ENCODE measurements at places on chromosomes 6 and 20.

DNA sequence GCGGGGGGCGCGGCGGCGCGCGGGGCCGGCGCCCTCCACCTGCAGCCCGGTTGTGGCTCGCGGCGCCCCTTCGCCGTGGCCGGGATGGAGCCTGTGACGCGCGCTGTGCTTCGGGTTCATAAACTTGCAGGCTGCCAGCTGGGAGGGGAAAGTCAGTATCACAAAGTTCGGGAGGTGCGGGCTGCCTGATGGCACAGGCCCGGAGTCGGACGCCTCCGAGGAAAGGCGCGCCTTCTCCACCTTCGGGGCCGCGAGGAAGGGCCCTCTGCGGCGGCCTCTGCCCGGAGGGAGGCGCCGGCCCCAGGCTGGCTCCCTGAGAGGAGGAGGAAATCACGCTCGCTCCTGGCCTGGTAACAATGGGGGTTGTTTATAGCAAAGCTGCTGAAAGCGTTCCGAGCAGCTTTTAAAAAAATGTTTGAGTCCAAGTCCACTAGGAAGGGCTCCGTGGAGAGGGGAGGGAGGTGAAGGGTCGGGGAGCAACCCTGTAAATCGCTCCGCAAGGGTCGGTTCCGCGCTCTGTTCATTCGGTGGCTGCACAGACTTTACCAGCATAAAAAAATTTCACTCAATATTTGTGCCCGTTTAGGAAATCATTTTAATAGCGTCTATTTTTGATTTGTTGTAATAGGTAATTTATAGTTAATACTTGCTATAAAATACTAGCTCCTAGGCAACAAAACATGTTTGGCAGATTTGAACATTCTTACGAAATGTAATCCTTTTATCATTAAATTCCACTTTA lies 1.0 kb downstream of the AFDN start:
- DNase-seq: peak; percentile 41

- DNase-seq: no peak
These were observed 84.9 kb downstream of the ASCC3 start for GRCh38 chr6:100796049-100796823.

DNA sequence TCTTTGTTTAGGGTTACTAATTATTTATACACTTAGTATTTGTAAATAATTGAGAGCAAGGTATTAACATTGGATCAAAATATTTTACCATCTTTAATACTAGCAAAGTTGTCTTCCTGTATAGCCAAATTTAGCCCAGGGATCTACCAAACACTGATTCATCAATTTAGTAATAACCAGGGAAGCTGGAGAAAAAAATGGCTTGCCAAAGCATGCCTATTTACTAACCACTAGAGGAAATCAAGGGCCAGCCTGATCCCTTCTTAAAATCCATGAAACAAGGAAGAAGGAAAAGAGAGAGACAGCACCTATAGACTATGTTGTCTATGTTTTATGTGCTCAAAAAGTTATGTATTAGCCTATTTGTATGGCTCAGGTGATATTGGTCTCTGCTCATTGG lies 450.3 kb upstream of the GJE1 start:
- no peak for DNase-seq

- DNase-seq: peak; percentile 80
These were observed 6.7 kb upstream of the KCNK15 start for GRCh38 chr20:44738813-44739477.

- DNase-seq: no peak
These were observed 253.5 kb downstream of the GJA1 start for GRCh38 chr6:121688974-121689373.

DNA sequence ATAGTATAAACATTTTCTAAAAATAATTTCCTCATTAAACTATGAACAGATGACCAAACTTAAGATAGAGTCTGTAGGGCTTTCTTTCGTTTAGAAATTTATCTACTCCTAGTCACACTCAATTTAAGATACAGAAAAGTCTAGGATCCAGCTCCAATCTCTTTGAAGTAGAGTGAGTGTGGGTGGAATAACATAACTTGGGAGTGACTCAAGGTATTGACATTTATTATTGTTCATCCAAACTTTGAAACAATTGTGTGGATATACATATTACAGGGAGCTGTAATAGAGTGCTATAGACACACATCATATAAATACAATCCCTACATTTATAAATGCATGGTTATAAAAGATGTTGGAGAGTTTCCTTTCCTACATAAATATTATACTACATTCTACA lies 715.2 kb upstream of the MANEA start:
- no peak for DNase-seq

DNA sequence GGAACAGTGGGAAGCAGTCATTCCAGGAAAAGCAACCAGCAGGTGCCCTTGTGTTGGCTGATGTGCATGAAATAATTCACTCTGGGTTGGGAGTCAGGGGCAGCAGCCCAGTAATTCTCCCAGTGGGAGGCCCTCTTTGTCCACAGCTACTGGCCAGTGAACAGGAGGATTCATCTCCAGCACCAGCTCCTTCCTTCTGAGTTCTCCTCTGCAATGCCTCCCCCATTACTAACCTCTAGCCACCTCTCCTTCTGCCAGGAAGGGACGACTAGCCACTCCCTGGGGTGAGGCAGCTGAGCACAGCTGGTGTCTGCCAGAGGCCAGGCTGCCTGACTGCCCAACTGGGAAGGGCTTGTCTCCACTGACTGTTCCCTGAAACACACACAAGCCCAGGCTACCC lies 12.5 kb upstream of the R3HDML start:
- DNase-seq: peak; percentile 36

GRCh38 chr20:13715171-13715570 lies 69.5 kb downstream of the ESF1 start:
- DNase-seq: no peak

GRCh38 chr20:57809661-57810172 lies 99.9 kb upstream of the PMEPA1 start:
- no peak for DNase-seq

DNA sequence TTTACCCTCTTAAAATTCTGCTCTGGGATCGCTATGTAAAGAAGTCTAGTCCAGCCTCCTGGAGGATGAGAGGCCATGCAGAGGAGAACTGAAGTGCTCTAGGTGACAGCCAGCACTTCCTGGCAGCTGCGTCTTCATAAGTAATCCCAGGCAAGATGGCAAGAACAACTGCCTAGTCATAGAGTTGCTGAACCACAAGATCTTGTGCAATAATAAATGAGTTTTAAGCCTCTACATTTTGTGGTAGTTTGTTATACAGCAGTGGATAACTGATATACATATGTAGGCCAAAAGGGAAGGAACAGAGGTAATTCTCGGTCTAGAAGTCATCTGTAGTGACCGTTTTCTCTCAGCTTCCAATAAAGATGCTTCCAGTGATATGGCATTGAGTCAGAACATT lies 103.8 kb upstream of the FLRT3 start:
- DNase-seq: no peak

DNA sequence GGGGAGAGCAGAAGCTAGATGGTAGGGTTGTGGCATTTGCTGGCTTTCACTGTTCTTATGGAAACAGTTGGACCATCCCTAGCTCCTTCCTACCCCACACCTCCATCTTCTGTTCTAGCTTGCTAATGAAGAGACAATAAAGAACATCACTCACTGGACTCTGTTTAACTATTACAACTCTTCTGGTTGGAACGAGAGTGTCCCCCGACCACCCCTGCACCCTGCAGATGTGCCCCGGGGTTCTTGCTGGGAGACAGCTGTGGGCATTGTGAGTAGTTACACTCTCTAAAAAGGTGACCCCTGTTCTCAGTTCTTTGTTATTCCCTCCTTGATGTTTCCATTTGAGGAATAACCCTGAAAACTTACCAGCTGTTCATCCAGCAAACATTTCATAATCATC lies 40.4 kb upstream of the NOP56 start:
- DNase-seq: no peak

DNA sequence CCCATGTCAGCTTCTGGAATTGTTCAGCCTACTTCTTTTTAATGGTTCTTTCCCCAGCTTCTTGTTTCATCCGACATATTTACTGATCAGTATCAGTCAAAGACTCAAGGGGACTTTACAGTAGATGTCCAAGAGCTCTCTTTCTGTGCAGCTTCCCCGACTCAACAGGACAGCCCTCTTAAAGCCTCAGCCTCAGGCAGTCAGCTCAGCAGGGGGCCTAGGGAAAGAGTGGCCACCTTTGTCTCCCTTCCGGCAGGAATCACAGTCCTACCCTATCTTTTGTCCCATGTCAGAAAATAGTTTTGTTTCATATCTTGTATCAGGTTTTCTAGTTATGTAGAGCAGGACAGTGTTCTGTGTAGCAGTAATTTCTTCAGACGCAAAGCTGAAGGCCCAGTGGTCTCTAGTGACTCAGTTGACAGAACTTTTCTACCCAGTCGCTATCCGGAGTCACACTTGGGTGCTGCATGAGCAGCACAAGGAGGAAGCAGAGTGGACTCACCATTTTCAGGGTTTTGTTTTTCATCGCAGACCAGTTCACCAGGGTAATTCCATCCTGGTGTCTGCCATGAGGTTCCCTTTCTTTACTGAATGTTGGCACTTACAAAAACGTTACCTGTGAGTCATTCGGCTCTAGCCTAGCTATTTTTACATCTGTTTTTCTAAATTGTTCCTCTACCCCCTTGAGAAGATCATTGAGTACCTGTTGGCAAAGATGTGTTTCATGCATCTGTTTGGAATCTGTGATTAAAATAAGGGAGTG lies 47.7 kb downstream of the SPATA2 start:
- DNase-seq: no peak

DNA sequence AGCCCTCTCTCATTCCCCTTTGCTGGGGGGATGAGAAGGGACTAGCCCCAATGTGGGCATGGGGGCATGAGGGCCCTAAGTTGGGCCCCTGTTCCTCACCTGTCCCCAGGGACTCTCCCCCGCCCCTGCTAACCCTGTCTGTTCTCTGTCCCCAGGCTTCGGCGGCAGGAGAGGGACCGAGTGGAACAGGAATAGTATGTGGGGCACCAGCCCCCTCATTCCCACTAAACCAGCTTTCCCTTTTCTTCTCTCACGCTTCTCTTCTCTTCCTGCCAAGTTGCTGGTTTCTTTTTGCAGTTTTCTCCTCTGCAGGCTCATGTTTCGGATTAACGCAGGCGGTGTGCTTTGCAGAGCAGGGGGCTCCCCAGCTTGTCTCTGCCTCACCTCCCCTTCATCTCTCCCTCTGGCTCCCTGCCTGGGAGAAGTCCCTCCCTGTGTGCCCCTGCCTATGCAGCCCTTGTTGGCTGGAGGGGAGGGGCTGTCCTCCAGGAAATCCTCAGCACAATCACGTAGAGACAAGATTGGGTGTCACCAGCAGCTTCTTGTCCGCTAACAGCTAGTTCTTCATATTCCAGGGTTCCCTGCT lies 7.9 kb downstream of the TMEM63B start:
- DNase-seq: no peak

DNA sequence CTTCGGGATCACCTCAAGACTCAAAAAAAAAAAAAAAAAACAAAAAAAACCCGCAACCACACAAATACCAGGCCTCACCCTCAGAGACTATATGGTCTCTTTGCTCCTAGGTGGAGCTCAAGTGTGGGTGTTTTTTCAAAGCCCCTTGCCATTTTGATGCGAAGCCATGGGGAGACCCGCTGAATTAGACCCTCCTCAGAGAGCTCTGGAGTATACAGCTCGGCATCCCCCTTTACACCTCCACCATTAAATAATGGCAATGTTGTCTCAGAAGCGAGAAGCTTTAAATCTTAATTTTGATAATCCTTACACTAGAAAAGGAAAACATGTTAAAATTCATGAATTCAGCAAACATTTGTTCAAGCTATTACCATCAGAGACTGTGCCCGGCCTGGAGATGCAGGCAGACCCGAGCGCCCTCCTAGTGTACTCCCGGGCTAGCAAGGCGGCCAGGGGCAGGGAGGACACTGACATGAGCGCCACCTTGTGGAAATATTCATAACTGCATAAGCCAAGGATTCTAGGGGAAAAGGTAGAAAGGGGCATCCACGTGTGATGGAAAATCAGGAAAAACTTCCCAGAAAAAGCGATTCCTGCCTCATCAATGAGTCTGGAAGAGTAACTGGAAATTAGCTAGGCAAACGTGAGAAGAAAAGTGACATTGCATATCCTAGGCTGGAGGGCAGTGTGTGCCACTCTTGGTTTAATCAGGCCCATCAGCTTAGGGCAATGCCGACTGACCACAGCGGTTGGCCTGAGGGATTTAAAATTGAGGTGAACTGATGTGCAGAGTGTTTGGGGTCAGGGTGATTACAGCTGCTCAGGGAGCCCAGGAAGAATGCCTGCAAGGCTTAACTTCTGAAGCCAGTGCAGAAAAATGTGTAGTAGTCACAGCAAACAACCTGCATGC lies 72.5 kb downstream of the B3GAT2 start:
- DNase-seq: peak; percentile 38

- no peak for DNase-seq
These were observed 63.9 kb upstream of the RCAN2 start for GRCh38 chr6:46555129-46555528.

- DNase-seq: no peak
These were observed 93.0 kb downstream of the TCP11 start for GRCh38 chr6:35048031-35048613.

- DNase-seq: peak; percentile 81
These were observed 153.3 kb upstream of the SYNCRIP start for GRCh38 chr6:85795945-85796344.

DNA sequence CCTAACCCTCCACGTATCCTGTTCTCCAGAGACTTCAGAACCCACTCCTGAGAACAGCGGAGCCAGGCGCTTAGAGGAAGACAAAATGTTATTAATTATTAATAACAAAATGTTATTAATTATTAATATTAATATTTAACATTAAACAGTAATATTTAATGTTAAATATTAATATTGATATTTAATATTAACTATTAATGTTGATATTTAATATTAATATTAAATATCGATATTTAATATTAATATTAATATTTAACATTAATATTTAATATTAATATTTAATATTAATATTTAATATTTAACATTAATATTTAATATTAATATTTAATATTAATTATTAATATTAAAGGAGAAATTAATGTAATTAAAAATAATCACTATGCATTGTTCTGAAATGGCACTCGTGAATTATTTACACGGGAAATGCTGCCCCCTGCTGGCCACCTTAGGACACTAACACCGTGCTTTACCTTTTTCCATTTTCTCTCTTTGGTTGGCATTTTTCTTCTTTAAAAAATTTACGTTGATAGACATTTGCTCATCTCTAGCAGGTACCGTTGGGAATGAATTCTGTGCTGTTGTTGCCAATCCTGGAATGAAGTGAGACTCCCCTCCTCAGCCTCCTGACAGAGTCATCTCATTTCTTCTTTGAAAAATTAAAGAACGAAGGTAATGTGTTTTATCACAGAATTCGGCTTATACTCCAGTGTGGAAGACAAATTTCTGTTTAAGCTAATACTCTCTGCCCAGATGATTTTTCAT lies 7.5 kb upstream of the GGTLC1 start:
- peak; percentile 90 for DNase-seq

- DNase-seq: no peak
These were observed 77.5 kb downstream of the CAP2 start for GRCh38 chr6:17470938-17471327.

GRCh38 chr20:50983321-50983720 lies 24.7 kb downstream of the MOCS3 start:
- no peak for DNase-seq

- no peak for DNase-seq
These were observed 85.2 kb downstream of the TNFAIP3 start for GRCh38 chr6:137952247-137952646.

DNA sequence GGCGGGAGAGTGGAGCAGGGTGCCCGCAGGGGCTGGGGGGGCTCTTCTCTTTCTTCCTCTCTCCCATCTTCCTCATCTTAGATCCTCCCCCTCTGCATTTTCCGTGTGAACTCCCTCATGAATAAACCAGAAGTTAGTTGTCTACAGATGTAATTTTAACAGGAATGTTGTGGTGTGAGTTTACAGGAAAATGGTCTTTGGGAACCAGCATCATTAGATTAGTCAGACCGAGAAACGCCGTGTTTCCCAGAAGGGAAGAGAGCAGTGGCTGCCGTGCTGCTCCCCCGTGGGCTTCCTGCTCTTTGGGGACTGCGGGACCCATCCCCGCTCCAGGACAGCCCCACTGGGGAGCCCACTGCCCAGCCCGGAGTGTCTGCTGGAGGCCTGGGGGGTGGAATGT lies 3.4 kb downstream of the MYT1 start:
- no peak for DNase-seq
